ENCODE measurements at places on chromosomes 1 and 21.

DNA sequence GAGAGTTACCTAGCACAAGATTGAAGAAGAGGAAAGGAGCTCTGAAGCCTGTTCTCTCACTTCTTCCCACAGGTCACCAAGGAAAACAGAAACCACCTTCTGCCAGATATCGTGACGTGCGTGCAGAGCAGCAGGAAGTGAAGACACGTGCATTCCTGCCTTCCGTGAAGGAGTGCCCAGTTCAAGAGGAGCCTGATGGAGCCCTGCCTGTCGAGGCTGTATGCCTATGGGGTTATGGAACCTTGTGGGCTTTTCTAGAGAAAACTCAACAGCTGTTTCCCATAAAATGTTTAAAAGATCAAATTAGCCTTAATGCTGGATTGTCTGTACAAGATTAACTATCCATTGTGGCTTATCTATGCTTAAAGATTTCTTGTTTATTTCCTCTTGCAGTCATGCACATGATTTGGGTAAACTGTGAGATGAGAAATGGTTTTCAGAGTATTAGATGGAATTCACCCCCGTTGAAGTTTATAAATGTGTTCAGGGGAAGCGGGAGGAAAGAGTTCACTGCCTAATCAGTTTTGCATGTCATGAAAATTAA lies 27.8 kb downstream of the NTPCR start:
- peak; percentile 47 for ATAC-seq

- ATAC-seq: peak; percentile 84
Measured at GRCh38 chr1:33367485-33368405, 46.8 kb upstream of the A3GALT2 start.

DNA sequence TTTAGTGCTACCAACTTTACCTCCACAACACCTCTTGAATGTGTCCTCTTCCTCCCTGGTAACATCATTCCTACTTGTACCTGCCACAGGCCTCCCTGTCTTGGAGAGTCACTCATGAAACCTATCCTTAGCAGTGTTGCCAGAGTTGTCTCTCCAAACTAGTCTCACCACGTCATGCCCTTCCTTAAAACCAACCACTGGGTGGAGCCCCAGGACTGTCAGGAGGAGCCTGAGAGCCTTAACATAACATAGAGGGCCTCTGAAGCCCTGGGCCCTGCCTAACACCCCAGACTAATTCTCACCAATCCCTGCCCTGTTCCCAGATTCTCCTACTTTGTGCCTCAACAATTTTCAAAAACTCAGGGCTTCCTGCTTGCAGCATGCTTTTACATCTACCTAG lies 65.3 kb downstream of the ZNF697 start:
- peak; percentile 64 for ATAC-seq

- no peak for ATAC-seq
Measured at GRCh38 chr1:154810571-154810970, 59.5 kb downstream of the KCNN3 start.

- ATAC-seq: no peak
Measured at GRCh38 chr1:223853748-223854147, 8.0 kb upstream of the TP53BP2 start.

GRCh38 chr1:3443807-3444206 lies 10.7 kb upstream of the ARHGEF16 start:
- ATAC-seq: no peak

DNA sequence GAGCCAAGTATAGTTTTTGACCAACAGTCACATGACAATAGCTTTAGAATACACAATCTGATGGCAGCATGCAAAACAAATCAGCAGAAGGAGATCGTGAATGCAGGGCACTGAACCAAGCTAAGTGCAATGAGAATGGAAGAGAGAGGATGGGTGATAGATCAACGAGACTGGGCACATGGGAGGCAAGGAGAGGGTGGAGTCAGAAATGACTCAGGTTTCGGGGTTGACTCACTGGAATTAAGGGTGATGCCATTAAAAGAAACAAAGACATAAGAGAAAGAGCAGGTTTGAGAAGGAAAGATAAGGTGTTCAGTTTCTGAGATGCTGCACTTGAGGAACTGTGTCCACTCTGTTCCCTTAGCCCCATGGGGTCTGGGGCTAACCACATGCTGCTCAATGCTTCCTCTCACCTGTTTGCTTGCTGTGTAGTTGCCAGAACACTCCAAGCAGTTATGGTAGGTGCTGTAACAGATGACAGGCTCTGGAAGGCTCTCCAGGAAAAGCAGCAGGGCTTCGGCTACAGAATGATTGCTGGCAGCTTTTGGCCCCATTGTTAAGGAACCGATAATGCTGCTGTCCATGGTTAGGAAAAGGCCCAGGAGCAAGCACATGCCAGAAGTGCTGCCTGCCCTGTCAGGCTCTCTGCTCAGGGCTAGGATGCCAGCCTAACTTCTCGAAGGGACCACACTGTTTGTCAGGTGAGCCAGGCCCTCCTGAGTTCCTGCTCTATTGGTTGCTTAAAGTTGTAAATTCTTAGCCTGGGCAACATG lies 6.1 kb upstream of the MTF1 start:
- ATAC-seq: no peak

- peak; percentile 51 for ATAC-seq
Measured at GRCh38 chr1:236489710-236490377, 33.9 kb upstream of the LGALS8 start.

- ATAC-seq: no peak
Measured at GRCh38 chr1:32040711-32041110, 27.0 kb downstream of the KHDRBS1 start.

DNA sequence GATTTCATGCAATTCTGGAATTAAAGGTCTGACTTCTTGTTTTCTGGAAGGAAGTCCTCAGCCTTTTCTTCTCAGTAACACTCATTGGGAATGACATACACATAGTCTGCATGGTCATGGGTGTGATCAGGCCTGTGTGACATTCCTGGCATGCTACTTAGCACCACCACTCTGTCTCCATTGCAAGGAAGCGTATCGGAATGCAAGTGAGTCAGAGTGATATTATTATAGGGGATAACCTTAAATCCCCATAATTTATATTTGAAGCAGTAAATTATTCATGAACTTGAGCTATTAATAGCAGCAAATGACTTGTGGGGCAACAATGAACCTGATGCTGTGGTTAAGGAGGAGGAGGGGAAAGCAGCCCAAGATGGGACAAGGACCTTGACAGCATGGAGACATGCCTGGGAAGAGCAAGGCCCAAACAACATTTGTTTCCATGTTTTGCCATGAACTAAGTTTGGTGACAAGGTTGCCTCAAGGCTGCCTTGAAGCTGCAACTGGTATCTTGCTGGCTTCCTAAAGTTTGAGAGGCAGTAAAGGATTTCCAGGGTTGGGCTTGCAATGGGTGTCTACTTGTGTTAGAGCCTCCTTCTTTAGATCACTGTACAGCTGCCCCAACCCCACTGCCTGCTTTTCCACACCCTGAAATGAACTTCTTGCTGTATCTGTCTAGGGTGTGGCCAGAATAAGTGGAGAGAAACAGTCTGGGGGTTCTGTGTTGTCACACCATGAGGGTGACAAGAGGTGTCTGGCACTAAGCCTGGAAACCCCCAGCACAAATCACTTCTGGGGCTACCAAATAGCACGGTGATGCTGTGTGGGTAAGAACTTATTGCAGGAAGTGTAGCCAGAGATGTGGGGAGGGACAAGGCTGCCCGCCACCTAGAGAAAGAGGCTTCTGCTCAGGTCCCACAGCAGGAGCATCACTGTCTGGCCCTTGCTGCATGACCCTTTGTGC lies 4.6 kb downstream of the MAB21L3 start:
- ATAC-seq: no peak

DNA sequence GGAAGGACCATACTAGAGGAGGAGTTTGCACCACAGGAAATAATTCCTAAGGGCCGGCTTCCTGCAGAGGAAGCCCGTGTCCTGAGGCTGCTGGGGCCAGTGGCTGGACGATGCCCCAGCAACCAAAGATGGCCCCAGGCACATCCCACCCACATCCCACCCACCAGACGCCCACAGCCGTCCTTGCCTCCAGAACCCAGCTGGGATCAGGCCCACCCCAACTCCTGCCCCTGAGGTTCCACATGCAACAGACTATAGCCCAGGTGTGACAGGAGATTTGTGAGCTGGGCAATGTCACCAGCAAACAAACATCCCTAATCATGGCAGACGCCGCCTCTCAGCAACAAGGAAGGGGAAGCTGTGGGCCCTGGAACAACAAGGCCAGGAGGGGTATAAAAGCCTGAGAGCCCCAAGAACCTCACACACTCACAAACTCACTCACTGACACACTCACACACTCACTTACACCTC lies at the start of gene KRTAP10-9:
Gene KRTAP10-9 (plus strand): TSS at position 421 of the 471 bp plus-strand sequence. CDS start 79 bp downstream, outside the sequence.
- no peak for ATAC-seq

DNA sequence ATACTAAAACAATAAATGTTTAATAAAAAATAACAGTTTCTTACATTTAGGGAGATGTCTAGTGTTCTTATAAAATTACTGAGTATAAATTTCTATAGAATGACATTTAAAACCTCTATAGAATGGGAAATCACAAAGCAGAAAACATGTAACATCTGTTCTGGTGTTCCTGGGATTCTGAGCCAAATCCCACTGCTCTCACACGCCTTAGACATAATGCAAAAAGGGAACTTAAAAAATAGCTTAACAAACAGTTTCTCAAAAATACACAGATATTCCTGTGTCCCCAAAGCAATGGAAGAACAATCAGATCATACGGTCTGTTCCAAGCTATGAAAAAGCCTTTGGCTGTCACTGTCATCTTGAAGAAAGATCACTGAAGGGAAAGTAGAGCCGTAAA lies 27.0 kb upstream of the ZNF124 start:
- no peak for ATAC-seq

- no peak for ATAC-seq
Measured at GRCh38 chr1:53986458-53986857, 31.5 kb downstream of the LDLRAD1 start.

DNA sequence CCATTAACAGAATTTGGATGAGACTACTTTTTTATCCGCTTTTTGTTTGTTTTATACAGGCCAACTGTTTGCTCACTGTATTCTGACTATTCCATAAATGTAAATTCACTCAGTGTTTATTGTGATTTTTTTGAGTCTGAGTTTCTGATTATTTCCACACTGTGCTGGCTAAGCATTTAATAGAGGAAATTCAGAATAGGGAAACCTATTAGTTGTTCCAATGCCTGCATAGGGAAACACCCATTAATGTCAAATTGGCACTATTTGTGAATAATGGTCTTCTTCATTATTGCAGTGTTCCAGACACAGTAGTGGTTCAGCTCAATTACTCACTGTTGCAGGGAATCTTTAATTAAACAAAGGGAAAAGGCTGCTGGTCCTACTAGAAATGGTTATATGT lies 174.7 kb upstream of the SGIP1 start:
- no peak for ATAC-seq

DNA sequence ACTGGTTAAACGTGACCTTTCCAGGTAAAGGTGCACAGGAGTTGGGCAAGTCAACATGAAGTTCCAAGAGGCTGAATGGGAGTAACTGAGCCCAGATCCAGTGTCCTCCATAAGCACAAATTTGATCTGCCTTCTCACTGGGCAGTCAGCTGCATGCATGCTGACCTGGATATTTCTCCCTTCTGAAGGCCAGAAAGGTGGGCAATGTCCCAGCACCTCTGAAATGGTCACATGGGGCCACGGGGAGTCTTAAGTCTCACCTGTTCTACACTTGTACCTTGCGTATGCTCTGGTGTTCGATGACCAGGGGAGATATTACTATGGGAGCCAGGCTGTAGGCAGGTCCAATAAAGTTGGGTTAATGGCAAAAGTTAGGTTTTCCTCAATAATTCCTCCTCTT lies 240.2 kb downstream of the SIPA1L2 start:
- ATAC-seq: no peak

DNA sequence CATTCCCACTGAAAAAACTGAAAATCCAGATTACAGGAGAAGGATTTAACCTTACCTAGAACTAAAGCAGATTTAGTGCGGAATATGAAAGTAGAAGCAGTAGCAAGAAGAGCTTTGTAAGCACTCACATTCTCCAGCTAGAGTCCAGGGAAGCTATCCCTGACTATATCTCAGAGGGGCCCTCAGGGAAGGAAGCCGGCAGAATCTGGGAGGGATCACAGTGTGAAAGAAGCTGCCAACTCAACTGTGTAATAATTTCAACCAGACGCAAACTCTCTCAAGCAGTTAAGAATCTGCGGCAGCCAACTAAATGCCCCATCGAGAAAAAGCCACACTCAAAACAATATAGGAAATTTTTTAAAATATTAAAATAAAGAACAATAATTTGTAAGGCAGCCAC lies 163.8 kb downstream of the EIF4G3 start:
- ATAC-seq: no peak

GRCh38 chr1:218350801-218351266 lies 5.7 kb downstream of the TGFB2 start:
- no peak for ATAC-seq

- ATAC-seq: no peak
Measured at GRCh38 chr1:207002724-207003146, 29.8 kb downstream of the C1orf116 start.

- ATAC-seq: no peak
Measured at GRCh38 chr1:3618531-3618880, 6.3 kb upstream of the TPRG1L start.

- no peak for ATAC-seq
Measured at GRCh38 chr1:2091611-2092604, 41.7 kb downstream of the PRKCZ start.

- peak; percentile 20 for ATAC-seq
Measured at GRCh38 chr1:223319905-223320580, 43.9 kb downstream of the SUSD4 start.

DNA sequence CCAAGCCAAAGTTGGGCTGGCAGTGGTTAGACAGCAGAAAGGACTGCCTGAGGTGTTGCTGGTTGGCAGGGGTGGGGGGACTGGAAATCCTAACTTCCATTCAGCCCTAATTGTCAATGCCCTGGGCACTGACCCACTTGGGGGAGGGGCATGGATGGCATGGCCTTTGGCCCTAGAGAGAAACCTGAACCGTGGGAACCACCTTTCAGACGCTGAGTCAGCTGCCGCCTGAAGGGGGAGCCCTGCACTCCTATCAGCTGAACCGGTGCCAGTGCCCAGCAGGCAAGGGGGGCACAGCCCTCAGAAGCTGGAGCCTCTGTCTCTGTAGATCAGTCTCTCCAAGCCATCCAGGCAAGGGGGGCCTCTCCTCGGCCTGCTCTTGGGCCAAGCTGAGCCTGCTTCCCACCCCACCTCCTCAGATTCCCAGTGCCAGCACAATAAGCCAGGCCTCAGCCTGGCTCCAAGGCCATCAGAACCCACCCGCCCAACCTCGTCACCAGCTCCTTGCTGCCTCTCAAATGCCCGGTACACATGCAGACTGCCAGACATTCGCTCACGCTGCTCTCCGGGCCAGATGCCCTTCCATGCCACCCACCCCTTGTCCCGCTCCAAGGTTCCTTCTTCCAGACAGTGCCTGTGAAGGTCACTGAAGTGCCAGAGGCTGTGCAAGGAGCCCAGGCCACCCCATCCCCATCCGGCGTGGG lies 11.6 kb downstream of the TINAGL1 start:
- ATAC-seq: peak; percentile 50
